ENCODE measurements at places on chromosomes 6 and 20.

DNA sequence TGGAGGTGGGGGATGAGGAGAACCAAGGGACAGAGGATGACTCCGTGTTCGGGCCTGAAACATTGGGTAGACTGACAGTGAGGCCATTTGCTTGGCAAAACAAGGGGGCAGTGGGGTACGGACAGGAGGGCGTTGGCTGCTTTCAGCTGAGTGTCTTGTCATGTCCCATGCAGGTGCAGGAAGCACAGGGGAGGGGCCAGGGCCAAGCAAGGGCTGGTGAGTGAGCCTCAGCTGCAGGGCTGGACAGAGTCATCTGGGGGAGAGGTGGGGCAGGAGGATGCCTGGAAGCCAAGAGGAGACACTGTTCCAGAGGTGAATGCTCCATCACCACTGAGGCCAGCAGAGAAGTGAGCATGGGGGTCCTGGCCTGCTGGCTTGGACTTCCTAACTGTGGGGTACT is 78.4 kb downstream of the ERMARD start:
- no peak for DNase-seq

- DNase-seq: no peak
These were observed 117.6 kb upstream of the UST start for GRCh38 chr6:148629181-148629580.

DNA sequence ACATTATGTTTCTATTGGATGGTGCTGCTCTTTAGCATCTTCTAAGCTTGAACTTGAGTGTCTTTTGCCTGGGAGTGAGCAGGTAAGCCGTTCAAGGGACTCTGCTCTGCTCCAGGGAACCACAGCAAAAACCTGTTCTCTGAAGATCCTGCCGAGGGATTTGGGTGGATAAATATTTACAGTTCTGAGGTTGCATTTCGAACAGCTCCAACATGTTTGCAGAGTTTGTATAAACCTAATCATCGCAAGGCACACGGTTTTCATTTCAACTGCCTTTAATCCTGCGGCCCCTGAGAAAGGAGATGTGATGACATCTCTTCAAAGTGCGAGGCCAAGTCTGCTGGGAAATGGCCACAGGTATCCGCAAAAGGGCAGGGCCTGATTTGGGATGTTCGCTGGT is 293.4 kb downstream of the TFAP2C start:
- no peak for DNase-seq

- DNase-seq: no peak
These were observed 7.0 kb downstream of the CEBPB start for GRCh38 chr20:50197463-50198179.

DNA sequence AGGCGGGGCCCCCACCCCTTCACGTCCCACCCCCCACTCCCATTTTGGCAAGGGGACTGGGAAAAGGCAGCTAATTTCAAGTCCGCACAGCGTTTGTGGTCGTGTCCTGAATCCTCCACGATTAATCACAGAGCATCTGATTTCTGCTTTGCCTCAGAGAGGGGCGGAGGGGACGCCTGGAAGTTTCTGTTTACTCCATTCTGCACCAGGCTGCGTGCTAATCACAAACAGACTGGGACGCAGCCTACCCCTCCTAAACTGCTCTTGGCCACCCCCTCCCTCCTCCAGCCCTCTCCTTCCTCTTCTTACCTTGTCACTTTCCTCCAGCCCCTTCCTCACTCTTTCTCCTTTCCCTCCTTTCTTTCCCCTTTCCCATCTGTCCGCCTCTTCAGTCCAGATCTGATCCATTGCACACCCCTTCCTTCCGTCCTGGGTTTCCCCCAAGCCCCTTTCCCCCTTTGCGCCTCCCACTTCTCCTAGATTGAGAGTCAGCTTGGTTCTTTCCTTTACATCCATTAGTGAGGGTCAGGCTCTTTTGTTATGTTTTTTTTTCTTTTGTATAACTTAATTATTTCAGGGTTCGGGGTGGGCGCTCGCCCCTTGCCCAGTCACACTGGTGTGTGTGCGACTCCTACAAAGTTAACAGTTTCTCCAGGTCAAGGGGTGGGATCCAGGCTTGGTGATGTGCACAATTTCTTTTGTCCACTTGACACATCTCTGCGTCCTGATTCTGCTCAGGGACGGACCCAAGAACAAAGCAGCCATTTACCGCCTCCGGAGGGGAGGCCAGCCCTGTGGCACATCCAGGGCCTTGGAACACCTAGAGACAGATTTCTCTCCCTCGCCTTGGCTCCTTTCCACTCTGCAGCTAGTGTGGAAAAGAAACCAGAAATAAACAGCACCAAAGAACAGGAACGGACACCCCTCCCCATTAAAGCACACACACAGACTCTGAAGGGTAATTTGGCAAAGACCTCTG is 520 bp upstream of the RIPOR3 start:
- DNase-seq: no peak

DNA sequence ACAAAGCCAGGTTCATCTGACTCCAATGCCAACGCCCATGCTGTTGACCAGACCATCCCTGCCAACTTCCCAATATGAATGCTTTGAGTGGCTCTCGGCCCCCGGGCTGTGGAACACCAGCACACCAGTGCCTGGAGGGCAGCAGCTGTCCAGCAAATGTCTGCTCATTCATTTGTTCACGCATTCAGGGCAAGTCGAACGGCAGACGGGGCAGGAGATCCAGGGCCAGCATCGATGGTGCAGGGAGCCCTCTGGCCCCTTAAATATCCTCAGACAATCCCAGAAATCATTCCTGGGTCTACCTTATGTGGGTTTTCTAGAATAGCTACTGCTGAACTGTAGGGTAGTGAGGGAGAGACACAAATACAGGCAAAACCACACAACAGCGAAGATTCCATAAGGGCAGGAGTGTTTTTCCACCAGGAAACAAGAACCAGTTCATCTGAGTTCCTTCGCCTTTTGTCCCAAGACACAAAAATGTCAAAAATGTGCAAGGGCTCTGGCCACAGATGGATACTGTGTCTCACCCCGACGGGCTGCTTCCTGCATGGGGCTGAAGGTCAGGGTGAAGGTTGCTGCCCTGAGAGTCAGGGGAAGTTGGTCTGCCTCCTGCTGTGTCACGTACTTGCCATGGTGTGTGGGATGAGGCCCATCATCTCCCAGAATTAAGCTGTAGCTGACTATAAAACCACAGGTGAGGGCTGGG is 15.5 kb downstream of the RIPOR3 start:
- DNase-seq: no peak
